Nephron progenitor cell (in vitro differentiated cells): ENCODE measurements at places on chromosomes 7 and 10.

GRCh38 chr10:92972066-92972870, 88.3 kb upstream of the CYP26C1 start:
- no peak overlapping the region for H3K27ac ChIP-seq
- no peaks in the 10 kb centered on the region for H3K4me1 ChIP-seq
- H3K4me3 ChIP-seq, result no peak overlapping the region
- no peak for DNase-seq
- H3K27me3 ChIP-seq, result peaks cover 3% of the 10 kb centered on the region

- H3K27me3 ChIP-seq, result peaks cover 3% of the 10 kb centered on the region
- H3K36me3 ChIP-seq, result peaks cover 18% of the 10 kb centered on the region
- H3K4me3 ChIP-seq, result no peak overlapping the region
- H3K4me1 ChIP-seq, result peaks cover 39% of the 10 kb centered on the region
- no peak for DNase-seq
Observed at GRCh38 chr10:30051220-30051619, 8.2 kb downstream of the JCAD start.

GRCh38 chr10:4545062-4545461, 280.9 kb upstream of the AKR1E2 start:
- no peaks in the 10 kb centered on the region for H3K27me3 ChIP-seq
- no peak overlapping the region for H3K27ac ChIP-seq
- no peak overlapping the region for H3K4me3 ChIP-seq
- DNase-seq, result no peak

GRCh38 chr10:124174673-124175645, 81.6 kb upstream of the CHST15 start:
- H3K4me3 ChIP-seq, result no peak overlapping the region
- peaks cover 3% of the 10 kb centered on the region for H3K27me3 ChIP-seq
- H3K27ac ChIP-seq, result no peak overlapping the region
- peaks cover 52% of the 10 kb centered on the region for H3K4me1 ChIP-seq

GRCh38 chr7:38222481-38223096, 44.5 kb downstream of the STARD3NL start:
- peaks cover 68% of the 10 kb centered on the region for H3K36me3 ChIP-seq
- no peaks in the 10 kb centered on the region for H3K27me3 ChIP-seq
- no peaks in the 10 kb centered on the region for H3K4me1 ChIP-seq
- no peak for DNase-seq

- peaks cover 54% of the 10 kb centered on the region for H3K4me1 ChIP-seq
- no peaks in the 10 kb centered on the region for H3K36me3 ChIP-seq
- H3K27ac ChIP-seq, result no peak overlapping the region
- no peak for DNase-seq
- H3K4me3 ChIP-seq, result no peak overlapping the region
- peaks cover 10% of the 10 kb centered on the region for H3K27me3 ChIP-seq
Observed at GRCh38 chr10:130491693-130492050, 355.5 kb downstream of the GLRX3 start.

DNA sequence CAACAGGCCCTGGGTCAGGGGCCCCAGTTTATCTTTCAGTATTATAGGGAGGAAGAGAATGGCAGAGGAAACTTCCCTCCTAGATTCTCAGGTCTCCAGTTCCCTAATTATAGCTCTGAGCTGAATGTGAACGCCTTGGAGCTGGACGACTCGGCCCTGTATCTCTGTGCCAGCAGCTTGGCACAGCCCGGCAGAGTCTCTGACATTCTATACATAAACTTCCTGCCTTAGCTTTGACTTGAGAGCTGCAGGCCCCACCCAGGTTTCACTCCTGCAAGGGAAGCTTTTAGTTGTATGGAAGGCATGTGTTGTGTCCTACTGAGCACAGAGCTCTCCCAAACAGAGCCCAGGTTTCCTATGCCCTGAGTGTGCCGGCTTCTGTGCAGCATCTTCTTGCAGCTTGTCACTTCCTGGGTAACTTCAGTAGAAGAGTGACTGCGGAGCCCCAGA, 205.6 kb upstream of the PRSS58 start:
- no peak overlapping the region for H3K4me3 ChIP-seq
- no peaks in the 10 kb centered on the region for H3K36me3 ChIP-seq
- peaks cover 10% of the 10 kb centered on the region for H3K27me3 ChIP-seq
